ENCODE measurements at places on chromosomes 7 and 10.

DNA sequence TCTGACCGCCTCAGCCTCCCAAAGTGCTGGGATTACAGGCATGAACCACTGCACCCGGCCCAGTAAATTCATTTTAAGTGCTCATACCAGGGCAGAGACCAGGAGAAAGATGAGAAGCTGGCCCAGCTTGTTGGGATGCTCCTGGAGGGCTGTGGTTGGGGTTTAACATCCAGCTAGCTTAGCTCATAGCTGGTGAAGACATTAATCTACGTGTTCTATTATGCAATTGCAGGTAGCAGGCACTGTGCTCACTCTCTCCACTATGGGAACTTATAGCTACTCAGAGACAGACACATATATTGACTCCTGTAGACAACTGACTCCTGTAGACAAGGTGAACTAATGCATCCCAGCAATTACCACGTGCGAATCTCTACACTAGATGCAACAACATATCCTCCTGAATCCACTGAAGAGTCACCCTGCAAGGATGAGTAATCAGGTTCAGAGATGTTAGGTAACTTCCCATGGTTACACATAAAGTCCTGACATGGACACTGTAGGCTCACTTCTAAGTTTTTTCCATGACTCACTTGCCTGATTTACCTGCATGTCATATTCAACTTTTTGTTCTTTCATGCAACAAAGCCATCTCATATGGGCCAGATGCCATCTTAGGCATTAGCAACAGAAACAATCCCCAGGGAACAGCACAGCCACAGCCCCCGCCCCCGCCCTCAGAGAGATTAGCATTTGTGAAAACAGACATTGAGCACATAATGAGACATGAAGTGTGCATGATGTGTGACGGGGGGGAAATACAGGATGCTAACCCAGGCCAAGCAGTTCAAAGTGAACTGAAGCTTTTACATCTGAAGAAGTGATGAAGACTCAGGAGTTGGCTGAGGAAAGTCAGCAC lies 37.2 kb downstream of the ERLIN1 start:
- DNase-seq = no peak

DNA sequence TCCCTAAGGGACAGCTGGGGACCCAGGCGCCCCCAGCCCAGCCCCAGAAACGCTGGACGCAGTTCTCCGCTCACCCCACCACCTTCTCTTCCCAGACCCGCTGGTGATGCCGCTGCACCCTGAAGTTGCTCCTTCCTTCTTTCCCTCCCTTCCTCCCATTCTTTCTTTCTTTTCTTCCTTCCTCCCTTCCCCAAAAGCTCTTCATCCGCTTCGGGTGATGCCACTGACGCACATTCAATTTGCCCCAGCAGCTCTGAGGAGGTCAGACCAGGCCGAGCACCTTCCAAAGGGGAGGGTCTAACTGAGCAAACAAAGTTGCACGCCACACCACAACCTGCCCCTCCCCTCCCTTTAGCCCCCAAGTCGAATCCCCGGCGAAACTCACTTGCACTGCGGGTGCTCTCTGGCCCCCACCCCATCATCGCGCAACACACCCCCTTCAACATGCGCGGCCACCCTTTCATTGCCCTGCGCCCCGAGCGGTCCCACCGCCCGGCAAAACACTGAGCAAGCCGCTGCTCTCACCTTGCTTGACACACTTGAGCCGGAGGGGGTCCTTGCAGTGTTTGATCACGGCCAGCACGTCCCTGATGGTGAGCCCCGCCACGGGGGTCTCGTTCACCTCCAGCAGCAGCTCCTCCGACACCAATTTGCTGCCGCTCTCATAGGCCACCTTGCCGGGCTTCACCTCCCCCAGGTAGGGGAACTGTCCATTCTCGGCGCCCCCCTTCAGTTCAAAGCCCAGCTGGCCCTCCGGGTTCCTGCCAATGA lies 787 bp downstream of the MAGI2 start:
- peak; percentile 77 for DNase-seq

DNA sequence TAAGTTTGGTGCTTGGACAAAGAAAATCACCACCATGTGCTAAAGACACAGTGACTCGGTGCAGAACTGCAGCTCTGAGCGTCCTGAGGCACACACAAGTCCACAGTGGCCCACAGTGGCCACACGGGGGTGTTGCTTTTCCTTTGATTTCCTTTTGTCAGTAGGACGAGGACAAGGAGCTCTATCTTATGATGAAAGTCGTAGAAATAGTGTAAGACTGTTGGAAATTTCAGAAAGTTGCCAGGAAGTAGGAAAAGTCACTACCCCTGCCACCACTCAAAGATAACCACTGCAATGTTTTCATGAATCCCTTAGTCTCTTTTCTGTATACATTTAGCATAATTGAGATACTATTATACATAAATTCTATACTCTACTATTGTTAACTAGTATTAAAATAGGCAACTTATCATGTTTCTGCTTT lies 146.0 kb downstream of the TNS3 start:
- DNase-seq = peak; percentile 87

GRCh38 chr10:12834116-12834665 lies 167.3 kb downstream of the CCDC3 start:
- no peak for DNase-seq

DNA sequence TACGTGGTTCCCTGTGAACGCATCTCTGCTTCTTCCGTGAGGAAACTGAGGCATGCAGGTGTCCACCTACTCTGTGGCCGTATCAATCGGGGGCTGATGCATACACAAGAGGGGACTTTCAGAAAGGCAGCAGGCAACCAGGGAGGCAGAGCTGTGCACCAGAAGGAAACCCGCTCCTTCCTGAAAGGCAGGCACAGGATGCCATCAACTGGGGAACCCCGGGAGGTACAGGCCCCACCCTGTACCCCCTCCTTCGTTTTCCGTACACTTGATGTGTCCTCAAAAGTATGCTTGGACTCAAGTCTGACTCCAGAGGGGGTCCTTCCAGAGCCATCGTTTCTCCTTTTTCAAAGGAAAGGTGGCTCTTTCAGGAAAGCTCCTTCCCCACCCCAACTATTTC lies 59.5 kb downstream of the ASB13 start:
- no peak for DNase-seq

- DNase-seq = peak; percentile 60
Observed at GRCh38 chr7:133121175-133121844, 39.4 kb upstream of the CHCHD3 start.

GRCh38 chr7:26329520-26330255 lies 38.0 kb downstream of the SNX10 start:
- no peak for DNase-seq

DNA sequence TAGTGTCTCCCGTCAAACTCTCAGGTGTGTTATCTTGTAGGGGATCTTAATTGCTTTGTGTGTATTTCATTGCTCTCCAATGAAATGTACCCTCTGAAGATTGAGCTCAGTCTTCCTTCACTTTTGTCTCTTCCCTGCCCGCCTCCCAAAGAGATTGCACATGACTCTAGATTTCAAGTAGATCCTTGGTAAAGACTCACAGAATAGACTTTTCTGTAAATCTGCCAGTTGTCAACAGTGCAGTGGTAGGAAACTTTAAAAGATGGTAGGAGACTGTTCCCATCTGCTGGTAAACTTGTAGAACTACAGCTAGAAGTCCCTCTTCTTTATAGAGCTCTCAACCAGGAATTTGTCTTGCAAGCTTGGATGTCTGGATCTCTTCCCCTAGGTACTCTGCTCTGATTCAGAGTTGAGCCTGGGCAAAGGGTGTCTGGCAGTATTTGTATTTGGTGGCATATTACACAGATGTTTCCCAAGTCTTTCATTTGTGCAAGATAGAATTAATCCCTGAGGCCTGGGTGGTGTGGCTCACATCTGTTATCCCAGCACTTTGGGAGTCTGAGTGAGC lies 9.6 kb downstream of the CCL26 start:
- DNase-seq = no peak

- DNase-seq = no peak
Observed at GRCh38 chr7:99253369-99253768, 19.3 kb upstream of the MYH16 start.

DNA sequence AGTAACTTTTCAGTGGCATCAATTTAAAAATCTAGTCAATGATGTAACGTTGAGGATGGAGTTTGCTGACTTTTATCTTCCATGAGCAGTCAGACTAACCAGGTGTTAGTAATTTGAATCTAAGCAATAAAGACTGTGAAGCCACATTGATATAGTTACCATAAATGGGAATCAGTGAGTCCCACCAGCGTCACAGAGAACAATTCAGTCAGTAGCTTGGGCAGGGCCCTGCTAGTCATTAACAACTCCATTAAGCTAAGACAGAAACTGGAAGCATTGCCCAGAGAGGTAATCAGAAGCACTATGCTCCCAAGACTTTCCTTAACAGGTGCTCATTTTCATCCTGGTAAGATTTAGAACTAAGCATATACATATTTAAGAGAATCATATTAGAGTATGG lies 315.1 kb downstream of the PCDH15 start:
- no peak for DNase-seq

- no peak for DNase-seq
Observed at GRCh38 chr7:7732621-7733281, 14.3 kb upstream of the RPA3 start.

DNA sequence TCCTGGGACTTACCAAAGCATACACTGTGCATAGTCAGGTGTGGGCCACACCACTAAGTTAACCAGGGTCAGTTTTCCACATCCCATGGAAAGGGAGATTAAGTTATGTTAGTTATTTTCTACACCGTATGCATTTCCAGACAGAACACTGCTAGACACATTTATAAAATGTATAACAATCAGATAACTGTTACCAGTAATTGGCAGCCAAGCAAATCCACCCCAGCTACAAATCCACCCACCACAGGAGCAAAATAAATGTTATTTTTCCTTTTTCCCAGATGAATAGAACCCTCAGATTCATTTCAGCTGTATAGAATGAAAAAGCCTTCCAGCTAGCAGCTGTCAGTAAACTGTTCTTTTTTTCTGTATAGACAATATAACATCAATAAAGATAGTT lies 256.9 kb upstream of the FZD1 start:
- no peak for DNase-seq

- peak; percentile 87 for DNase-seq
Observed at GRCh38 chr7:68258609-68259008, 1262.0 kb downstream of the TYW1 start.

- peak; percentile 15 for DNase-seq
Observed at GRCh38 chr7:5797716-5798115, 16.3 kb upstream of the RNF216 start.

- no peak for DNase-seq
Observed at GRCh38 chr10:86179153-86179524, 187.5 kb downstream of the GRID1 start.

- DNase-seq = no peak
Observed at GRCh38 chr7:139718859-139719258, 58.9 kb downstream of the HIPK2 start.

DNA sequence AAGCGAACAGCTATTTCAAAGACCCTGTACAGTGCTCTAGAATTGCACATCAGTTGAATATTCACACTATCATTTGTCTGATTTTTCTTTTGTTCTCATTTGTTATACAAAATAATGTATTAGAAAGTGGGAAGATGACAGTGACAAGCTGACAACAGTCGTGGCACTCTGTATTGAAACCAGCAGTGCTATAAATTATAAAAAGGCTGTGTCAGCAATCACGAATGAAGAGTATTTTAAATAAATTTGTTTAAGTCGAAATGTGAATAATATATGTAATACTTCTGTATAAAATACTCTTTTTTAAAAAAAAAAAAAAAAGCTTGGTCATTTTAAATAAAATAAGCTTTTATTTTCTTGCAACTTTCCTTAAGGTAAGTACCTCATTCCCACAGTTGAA lies 122.6 kb downstream of the VPS50 start:
- DNase-seq = no peak

- no peak for DNase-seq
Observed at GRCh38 chr10:71567006-71567405, 152.6 kb downstream of the C10orf105 start.
